HEK293T (cell line): ENCODE measurements at places on chromosomes 7 and 10.

DNA sequence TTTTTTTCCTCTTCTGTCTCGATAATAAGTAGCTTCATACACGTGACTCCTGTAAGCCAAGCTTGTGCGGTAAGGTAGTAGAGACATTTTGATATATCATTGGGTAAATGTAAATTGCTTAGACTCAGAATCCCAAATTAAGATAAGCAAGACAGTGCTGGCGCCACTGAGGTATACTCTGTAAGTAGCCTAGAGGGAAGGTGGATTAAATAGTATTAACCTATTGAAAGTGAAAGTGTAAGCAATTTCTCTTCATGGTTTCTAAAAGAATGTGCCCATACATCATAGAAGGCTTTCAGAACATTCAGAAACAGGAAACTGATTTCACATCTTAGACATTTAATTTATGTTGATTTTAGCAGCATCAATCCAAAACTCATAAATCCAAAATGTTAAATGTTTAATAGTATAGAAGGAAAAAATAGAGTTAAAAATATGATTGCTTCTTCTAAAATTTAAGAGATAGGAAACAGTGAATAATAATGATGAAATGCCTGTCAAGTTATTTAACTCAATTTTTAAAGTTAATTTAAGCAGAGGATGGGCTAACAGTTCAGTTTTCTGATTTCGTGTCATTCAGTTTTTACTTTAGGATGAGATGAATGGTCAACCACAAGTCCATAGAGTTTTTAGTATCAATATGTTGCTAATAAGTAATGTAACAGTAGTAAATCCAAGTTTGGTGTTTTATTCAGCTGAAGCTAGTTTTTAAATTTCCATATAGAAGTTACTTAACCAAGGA is 36.8 kb downstream of the LRRC72 start:
- DNase-seq, result no peak

GRCh38 chr10:44993922-44994751 is 6.6 kb upstream of the ZNF22 start:
- no peak for DNase-seq

GRCh38 chr7:106421181-106421762 is 136.5 kb upstream of the NAMPT start:
- no peak for DNase-seq

- no peak for DNase-seq
Observed at GRCh38 chr10:423178-423577, 266.3 kb downstream of the DIP2C start.

DNA sequence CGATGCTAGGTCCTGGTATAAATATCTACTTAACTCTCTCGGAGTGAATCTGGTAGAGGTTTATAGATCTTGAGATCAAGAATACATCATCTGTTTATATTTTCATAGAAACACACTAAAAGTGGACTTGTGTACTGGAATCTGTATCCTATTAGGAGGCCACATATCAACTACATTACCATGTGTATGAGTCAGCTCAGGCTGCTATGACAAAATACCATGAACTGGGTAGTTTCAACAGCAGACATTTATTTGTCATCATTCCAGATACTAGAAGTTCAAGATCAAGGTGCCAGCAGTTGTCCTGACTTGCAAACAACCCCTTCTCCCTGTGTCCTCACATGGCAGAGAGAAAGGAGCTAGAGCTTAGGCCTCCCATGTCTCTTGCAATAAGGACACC is 113.9 kb upstream of the PFKP start:
- DNase-seq, result no peak

GRCh38 chr10:101709359-101710058 is 14.5 kb upstream of the FBXW4 start:
- DNase-seq, result no peak

- DNase-seq, result no peak
Observed at GRCh38 chr10:116195583-116195982, 77.4 kb downstream of the GFRA1 start.

GRCh38 chr10:119165171-119166117 is at the start of gene SFXN4:
Gene SFXN4, minus strand, starts transcription at chr10:119165714. Its CDS starts 67 bp downstream, at chr10:119165647.
- peak; percentile 90 for DNase-seq

GRCh38 chr7:155858521-155859061 is 46.3 kb upstream of the SHH start:
- no peak for DNase-seq

DNA sequence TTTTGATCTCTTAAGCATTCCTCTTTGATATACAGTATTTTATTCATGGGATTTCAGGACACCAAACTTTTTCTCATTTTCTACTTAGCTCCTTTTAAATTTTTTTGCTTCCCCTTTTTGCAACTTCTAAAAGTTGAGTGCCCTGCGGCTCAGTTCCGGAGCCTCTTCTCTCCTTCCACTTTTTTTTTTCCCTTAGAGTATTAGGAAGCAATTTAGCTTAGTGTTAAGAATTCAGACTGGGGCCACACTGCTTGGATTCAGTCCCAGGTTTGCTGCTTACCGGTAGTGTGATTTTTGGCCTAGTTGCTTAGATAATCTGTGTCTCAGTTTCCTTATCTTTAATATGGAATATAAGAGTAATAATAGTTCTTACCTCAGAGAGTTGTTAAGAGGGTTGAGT is 3.4 kb downstream of the STAM start:
- no peak for DNase-seq

- no peak for DNase-seq
Observed at GRCh38 chr10:111455776-111456426, 379.1 kb downstream of the ADRA2A start.

DNA sequence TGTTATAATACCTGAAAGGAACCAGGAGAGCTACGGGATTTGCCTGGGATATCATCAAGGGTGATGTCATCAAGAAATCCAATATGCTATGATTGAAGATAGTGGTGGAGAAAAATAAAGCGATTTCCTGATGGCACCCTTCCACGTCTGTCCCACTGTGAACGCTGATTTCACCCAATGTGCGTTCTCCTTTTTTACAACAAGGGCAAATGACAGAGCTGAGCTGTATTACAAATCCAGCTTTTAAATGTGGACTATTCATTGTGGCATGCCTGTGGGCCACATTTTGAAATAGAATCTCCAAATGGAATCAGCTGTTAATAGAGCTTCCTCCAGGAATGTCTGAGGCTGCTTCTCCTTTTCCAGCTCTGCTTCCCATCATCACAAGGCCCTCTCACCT is 23.3 kb downstream of the SLC13A4 start:
- DNase-seq, result no peak

DNA sequence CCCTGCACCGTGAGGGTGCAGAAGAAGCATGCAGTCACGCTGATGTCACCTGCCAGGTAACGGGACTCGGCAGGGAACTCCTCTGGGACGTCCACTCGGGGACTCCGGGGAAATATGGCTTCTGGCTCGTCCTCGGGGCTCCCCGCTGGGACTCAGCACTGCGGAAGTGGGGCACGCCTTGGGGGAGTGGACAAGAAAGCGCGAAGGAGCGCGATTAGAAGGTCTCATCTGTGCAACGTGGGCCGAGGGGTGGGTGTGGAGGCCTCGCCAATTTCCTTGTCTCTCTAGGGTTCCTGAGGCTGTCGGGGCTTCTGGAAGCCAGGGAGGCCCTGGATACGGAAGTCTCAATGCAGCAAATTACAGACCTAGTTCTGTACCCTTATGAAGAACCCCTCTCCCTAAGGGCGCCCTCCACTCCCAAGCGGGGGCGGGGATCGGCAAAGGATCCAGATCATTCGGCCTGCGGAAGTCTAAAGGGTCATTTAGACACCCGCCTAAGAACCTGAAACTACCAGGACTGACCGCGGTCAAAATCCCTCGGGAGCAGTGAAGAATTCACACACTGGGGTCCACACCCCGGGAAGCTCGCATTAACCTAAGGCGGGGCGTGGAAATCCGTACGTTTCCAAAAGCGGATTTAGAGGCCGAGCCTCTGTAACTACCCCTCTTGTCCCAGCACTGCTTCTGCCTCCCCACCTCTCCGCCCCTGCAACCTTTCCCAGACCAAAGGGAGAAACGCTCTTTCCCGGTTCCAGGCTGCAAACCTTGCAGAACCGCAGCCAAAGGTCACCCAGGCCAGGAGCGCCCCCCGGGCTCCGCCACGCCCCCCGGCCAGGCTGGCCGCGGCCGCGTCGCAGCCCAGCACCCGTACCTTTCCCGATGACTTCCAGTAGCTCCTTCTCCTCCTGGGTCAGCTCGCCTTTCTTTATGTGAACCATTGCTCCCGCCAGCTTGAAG is 640 bp downstream of the ANKMY2 start:
- DNase-seq, result peak; percentile 42

- DNase-seq, result no peak
Observed at GRCh38 chr7:85593355-85593754, 406.5 kb upstream of the SEMA3D start.

- DNase-seq, result no peak
Observed at GRCh38 chr7:102182016-102182415, 104.7 kb upstream of the SH2B2 start.

GRCh38 chr10:29028486-29028885 is 260.4 kb upstream of the LYZL1 start:
- DNase-seq, result no peak

GRCh38 chr7:120274899-120275298 is 1.9 kb downstream of the KCND2 start:
- DNase-seq, result no peak

GRCh38 chr10:48455392-48456151 is 149.1 kb downstream of the MAPK8 start:
- no peak for DNase-seq

DNA sequence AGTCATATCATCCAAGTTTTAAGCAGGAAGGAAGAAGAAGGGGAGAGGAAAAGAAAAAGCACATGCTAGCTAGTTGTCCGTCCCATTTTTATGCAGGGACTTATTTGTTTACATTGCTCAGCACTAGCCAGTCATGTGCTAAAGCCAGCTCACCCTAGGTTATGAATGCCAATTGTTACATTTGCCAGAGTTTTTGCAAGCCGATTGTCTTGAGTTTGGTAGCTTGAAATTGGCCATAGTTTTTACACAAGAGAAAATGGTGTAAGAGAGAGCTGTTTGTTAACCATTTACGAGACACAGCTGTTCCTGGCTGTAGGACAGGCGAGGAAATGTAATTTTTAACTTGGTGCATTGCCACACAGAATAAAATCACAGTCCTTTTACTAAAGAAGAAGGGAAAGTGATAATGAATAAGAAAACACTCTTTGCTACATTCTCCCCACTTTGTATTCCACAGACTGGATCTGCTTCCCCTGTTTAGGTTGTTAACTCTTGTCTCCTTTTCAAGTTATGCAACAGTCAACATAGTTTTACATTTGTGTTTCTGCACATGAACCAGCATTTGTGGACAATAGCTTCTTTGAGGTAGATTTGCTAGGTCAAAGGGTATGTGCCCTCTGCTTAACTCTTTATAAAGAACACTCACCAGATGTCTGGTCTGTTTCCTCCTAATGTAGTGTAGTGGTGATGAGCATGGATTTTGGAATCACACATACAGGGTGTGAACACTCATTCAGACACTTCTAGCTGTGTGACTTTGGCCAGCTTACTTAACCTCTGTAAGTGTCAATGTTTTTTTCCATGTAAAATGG is 357.2 kb downstream of the LRMDA start:
- no peak for DNase-seq

DNA sequence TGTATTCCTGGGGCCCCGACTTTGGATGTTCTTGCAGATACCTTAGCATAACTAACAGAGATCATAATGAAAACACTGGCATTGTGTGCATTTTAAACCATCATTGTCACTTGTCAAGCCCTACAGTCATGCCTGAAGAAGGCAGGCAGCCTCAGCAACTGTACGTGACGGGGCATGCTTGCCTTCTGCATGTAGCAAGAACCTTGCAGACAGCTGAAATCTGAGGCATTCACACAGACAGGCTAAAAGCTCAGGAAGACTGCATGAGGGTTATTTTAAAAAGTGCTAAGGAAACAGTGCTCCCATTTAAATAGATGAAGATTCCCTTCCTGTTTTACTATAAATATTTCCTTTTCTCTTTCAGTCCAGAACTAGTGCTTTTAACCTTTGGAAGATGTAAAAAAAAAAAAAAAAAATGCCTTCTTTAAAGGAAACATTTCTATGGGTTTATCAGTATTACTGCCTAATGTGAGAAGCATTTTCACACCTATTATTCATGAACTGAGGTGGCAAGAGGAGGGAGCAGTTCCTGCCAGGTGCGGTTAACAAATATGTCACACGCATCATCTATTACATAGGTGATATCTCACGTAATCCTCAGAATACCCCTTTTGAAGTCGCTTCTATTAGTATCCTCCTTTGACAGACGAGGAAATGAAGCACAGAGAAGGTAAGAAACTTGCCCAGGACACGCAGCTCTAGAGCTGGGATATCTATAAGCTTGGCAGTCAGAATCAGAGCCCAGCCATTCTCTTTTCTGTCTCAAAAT is 88.1 kb downstream of the PRKCQ start:
- no peak for DNase-seq

- no peak for DNase-seq
Observed at GRCh38 chr10:117720931-117721835, 178.6 kb downstream of the EMX2 start.

DNA sequence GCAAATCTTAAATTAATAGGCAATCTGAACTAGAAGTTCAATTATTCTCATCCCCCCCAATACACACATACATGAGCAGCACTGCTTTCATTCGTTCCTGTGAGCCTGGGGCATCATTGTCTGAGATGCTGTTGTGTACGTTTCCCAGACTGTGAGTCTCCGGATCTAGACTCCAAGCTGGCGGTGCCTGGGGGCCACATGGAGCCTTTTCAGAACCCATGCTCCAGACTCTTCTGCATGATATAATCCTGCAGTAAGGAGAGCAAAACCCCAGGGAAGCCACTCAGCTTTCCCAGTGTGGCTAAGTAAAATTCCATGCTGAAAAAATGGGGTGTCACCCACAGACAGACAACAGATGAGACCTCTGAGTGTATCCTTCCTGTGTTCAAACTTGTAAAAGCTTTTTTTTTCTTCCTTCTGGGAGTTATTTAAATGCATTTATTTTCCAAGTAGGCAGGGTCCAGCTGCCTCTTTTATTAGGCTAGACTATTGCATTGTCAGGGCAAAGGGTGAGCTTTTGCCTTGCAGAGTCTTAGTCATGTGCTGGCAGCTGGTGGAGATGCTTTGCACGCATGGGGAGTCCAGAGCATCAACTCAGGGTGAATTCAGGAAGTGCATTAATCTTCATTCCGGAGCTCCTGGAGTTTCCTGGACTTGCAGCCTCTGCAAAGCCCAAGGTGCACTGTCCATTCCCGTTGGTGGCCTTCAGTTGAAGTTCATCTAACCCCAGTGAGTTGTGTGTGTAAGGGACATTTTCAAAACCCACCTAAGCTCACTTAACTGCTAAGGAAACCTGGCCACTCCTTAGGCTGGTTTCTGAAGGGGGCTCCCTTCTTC is 185.7 kb upstream of the ADO start:
- DNase-seq, result no peak

GRCh38 chr10:73854310-73854709 is 20.0 kb downstream of the CAMK2G start:
- no peak for DNase-seq

GRCh38 chr10:71268247-71268691 is 50.8 kb upstream of the SLC29A3 start:
- peak; percentile 37 for DNase-seq

DNA sequence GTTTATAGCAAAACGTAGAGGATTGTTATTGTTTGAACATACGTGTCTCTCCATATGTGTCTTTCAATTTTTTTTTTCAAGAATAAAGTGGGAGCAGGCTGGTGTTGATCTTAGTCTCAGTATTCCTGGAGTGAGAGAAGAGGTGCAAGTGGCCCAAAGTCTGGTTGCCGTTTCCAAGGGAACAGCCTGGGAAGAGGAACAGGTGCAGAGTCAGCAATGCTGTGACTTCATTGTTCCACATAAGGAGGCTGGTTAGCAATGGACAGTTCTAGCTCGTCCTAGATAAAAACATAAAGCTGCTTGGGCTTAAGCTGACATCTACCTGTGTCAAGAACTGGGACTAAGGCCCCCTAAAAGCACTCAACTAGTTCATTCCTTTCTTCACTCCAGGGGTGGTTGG is 626.6 kb upstream of the TPK1 start:
- DNase-seq, result no peak

GRCh38 chr7:19491821-19492452 is 216.9 kb downstream of the POLR1F start:
- DNase-seq, result peak; percentile 11
